Activated T-cell treated with anti-CD3 and anti-CD28 coated beads, Interleukin-2, amount 50 U/mL, for 48 hours (primary cell): ENCODE measurements at places on chromosomes 16 and 17.
A peak's percentile ranks its signal among the peaks of the same experiment; 100 is the strongest.

DNA sequence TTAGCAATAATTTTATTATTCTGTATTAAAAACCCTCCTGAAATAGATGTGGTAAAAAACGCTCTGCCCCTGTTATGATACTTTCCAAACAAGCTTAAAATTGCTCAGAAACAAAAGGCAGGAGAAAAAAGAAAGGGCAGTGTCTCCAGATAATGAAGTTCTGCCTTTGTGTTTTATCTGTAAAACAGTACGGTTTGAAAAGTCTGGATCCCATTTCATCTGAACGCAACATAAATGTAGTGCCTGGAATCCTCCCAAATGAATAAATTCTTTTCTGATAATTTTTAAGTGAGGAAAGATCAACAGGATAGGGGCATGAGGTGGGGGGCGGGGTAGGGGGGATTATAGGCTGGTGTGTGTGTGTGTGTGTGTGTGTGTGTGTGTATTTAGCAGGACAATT is 87.5 kb upstream of the SOX9 start:
- no peak for DNase-seq

DNA sequence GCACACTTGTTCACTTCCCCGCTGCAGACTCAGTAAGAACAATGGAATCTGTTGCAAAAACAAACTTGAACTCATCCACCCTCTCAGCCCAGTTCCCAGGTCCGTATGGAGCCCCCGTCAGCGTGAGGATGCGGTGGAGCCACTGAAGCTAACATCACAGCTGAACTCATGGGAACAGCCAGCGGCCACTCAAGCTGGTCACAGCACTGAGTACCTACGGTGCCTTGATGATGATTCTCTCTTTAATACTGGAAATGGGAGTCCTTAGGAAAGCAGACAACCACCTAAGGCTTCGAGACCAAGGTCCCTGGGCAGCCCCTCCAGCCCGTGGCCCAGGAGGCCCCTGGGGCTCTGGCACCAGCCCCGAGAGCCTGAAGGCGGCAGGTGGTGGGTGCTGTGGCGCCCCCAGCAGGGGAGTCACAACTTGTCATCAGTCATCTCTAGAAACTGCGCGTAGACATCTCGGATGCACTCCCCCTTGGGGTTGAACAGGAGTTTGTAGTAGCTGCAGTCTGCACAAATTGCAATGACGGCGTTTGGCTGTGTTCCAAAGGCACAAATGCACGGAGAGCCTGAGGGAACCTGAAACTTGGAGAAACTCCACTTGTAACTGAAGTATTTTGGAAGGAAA is 31.0 kb upstream of the RHOT1 start:
- DNase-seq, result peak; percentile 57

DNA sequence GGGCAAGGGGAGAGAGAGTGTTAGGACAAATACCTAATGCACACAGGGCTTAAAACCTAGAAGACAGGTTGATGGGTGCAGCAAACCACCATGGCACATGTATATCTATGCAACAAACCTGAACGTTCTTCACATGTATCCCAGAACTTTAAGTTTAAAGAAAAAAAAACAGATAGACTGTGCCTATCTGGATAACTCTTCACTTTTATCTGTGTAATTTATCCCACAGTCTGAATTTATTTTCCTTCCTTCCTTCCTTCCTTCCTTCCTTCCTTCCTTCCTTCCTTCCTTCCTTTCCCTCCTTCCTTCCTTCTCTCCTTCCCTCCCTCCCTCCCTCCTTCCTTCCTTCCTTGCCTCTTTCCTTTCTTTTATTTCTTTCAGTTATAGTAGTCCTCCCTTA is 370.7 kb downstream of the CDH8 start:
- no peak for DNase-seq

GRCh38 chr17:59292174-59292523 is 39.3 kb upstream of the YPEL2 start:
- DNase-seq, result no peak

DNA sequence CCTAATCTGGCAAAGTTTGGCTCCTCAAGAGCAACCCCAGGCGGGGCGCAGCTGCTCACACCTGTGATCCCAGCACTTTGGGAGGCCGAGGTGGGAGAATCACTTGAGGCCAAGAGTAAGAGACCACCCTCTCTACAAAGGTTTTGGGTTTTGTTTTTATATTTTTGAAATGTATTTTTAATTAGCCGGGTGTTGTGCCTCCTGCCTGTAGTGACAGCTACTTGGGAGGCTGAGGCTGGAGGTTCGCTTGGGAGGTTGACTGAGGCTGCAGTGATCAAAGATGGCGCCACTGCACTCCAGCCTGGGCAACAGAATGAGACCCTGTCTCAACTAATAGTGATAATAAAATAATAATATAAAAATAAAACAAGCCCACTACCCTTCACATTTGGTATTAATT is 756 bp upstream of the USP7 start:
- DNase-seq, result no peak

GRCh38 chr16:20647736-20648135 is 49.7 kb downstream of the ACSM1 start:
- DNase-seq, result no peak

DNA sequence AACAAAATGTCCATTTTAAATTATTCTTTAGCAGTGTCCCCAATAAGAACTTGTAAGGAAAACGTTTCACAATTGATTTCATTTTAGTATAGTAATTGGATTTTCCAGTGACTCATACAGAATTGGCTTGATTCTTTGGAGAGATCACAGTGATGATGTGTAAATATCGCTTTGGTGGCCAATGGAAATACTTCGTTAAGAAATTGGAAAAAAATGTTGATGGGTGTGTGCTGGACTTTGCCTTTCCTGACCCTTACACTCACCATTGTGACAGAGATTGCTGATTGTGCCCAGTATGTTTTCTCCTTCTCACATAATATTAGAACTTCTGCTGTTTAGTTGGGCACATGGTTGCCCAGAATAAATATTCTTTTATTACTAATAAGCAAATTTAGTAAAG is 7.4 kb upstream of the EFCAB13 start:
- no peak for DNase-seq

GRCh38 chr16:1678500-1679098 is 520 bp downstream of the JPT2 start:
- DNase-seq, result peak; percentile 65

DNA sequence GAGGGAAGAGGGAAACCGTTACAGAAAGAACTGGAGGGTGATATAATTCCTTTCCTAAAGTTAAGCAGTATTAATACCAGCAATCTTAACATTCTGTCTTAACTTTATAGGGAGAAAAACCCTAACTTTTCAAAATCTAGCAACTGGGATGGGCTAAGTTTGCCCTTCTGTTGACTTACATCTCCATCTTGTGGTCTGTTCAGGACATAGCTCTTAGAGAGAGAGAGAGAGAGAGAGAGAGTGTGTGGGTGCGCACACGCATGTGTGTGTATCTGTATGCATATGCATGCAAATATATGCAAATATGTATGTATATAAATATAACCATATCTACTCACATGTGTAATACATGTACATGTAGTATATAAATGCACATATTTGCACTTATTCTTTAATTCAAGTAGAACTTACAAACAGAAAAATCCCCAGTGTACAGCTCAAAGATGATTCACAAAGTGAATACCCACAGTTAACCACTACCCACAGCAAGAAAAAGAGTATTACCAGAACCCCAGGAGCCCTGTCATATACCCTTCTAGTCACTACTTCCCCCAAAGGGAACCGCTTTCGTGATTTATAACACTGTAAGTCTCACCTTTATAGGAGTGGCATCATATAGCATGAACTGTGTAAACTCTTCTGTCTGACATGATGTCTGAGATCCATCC is 46.5 kb downstream of the STX8 start:
- DNase-seq, result no peak

DNA sequence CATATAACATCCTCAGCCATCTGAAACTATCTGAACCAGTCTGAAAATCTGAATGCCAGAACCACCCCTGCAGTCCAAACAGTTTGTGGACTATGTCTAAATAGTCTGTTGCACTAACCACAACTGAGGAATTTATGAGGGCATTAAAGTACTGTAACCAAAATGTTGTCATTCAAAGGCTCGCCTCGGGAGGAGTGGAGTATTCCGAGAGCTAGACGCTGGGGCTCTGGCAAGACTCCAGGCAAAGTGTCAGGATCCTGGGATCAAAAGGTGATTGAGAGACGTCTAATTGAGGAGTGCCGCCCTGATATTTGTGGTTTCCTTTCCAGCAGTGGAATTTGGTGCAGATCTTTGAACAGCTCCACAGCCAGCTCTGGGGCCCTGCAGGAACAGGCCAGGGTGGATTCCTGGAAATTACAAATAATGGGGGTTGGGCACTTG is 142.9 kb upstream of the MYOCD start:
- no peak for DNase-seq

- no peak for DNase-seq
These were observed 9.3 kb upstream of the DUSP14 start for GRCh38 chr17:37480427-37480826.

- DNase-seq, result no peak
These were observed 56.6 kb upstream of the NLK start for GRCh38 chr17:27985736-27986399.

GRCh38 chr16:191831-192230 is 11.6 kb downstream of the HBQ1 start:
- DNase-seq, result no peak

DNA sequence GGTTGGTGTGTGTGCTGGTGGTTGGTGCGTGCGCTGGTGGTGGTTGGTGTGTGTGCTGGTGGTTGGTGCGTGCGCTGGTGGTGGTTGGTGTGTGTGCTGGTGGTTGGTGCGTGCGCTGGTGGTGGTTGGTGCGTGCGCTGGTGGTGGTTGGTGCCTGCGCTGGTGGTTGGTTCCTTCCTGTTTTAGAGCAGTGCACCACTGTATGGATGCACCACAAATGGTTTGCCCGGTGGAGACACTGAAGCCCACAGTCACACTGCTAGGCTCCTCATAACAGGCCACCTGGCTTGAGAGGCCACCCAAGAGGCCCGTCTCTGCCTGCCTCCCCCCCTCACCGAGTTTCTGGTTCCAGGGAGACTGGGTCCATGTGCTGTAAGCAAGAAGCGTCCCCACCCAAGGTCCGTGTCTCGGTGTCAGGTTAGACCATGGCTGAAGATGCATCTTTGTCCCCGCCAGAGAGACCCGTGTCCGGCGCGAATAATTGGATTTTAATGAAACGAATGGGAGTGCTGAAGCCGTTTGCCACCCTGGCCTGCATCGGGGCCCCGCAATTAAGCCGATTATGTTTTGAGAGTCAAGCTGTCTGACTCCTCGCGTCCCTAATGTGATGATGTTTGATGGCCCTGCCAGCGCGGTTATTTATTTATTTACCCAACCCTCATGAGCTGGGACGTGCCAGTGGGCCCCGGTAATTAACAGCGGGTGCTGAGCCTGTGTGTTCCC is 161.3 kb upstream of the GSE1 start:
- DNase-seq, result no peak

DNA sequence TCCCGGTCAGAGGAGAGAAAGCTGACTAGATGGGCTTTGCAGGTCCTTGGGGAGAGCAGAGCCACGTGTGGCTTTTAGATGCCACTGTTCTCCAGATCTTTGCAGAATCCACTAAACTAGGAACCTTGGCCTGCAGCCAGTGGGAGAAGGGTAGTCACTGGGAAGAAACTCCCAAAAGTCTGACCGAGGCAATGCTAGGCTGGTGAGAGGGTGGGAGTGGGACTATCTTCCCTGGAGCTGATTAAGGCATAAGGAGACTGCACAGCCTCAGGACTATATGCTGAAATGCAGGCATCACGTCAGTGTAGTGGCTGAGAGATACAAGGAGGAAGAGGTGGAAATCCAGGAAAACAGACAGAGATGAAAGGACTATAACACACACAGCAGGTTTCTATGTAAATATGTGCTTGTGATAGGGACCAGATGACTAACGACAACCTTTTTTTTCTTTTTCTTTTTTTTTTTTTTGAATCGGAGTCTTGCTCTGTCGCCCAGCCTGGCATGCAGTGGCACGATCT is 2.2 kb upstream of the GSDMA start:
- no peak for DNase-seq

- DNase-seq, result no peak
These were observed 72.0 kb downstream of the CNGB1 start for GRCh38 chr16:57898961-57899360.

- DNase-seq, result no peak
These were observed 7.7 kb upstream of the RAB37 start for GRCh38 chr17:74729368-74729767.

DNA sequence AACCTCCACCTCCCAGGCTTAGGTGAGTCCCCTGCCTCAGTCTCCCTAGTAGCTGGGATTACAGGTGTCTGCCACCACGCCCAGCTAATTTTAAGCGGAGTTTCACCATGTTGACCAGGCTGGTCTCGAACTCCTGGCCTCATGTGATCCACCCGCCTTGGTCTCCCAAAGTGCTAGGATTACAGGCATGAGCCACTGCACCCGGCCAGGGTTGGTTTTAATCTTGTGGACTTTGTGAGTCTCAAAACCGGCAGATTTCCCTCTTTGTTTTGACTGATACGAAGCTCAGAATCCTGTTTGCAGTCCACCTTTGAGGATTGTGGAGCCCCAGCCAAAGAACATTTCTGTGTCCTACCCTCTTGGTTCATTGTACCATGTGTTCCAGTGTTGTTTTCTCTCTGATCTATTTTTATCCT is 16.4 kb upstream of the CPSF4L start:
- DNase-seq, result no peak

DNA sequence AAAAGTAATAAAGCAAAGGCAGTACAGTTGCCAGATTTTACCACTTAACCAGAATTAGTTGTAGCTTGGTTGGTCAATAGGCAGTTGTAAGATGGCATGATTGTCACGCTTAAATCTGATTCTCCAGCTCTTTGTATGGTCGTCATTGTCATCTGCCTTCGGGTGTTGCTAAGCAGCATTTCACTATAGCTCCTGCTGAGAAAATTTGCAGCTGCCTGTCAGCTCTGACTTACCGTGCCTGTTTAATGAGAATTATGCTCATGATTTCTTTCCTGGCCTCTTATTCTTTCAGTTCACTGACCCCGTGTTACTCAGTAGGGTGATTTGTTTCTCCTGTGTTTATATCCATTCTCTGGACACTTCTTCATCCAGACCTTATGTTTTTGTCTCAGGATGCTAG is 66.7 kb downstream of the TANGO6 start:
- DNase-seq, result no peak

- no peak for DNase-seq
These were observed 2.2 kb upstream of the PHLPP2 start for GRCh38 chr16:71726476-71727315.

DNA sequence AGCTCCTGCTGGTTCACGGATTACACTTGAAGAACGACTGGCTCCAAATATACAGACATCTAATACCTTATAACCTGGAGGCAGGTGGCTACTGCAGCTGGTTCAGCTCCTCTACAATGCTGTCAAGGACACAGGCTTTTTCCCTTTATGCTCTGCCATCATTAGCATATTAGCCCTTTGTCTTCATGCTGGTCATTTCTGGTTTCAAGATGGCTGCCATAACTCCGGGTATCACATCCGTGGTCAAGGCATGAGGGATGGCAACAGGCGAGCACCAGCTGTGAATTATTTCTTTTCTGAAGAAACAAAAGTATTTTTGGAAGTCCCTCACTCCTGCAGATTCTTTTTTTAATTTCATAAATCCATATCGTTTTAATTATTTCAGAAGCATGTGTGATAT is 124.3 kb upstream of the MED13 start:
- no peak for DNase-seq
